ENCODE measurements at places on chromosomes 5 and 9.

DNA sequence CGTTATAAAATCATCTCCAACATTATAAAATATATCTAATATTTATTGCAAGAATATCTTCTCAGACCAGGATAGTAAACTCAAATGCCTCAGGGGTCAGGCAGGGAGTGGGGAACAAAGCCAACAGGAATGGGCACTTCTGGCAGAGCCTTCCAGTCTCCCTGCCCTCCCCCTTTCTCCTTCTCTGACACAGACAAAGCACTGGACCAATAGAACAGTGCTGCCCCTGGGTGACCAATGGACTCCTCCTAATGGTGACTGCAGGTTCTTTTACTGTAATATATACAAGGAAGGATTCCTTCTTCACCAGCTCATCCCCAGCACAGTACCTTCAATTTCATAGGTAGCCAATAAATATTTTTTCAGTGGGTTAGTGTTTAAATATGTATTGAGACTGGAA lies 31.1 kb upstream of the MAMDC2 start:
- no peak overlapping the region for H3K4me3 ChIP-seq
- no peak overlapping the region for H3K27ac ChIP-seq
- H3K4me1 ChIP-seq, result no peaks in the 10 kb centered on the region
- no peak for DNase-seq
- H3K36me3 ChIP-seq, result no peaks in the 10 kb centered on the region

- H3K27me3 ChIP-seq, result no peaks in the 10 kb centered on the region
- no peak overlapping the region for H3K27ac ChIP-seq
- no peak for DNase-seq
- no peaks in the 10 kb centered on the region for H3K4me1 ChIP-seq
Measured at GRCh38 chr5:153130296-153130695, 360.2 kb upstream of the GRIA1 start.

GRCh38 chr9:69564557-69564956 lies 107.6 kb downstream of the APBA1 start:
- peaks cover 3% of the 10 kb centered on the region for H3K27me3 ChIP-seq
- H3K36me3 ChIP-seq, result no peaks in the 10 kb centered on the region
- no peak overlapping the region for H3K4me3 ChIP-seq
- H3K4me1 ChIP-seq, result no peaks in the 10 kb centered on the region
- H3K27ac ChIP-seq, result no peak overlapping the region

- peaks cover 20% of the 10 kb centered on the region for H3K27me3 ChIP-seq
- H3K36me3 ChIP-seq, result no peaks in the 10 kb centered on the region
- DNase-seq, result no peak
- no peak overlapping the region for H3K4me3 ChIP-seq
- H3K27ac ChIP-seq, result no peak overlapping the region
- H3K4me1 ChIP-seq, result peaks cover 1% of the 10 kb centered on the region
Measured at GRCh38 chr5:76204713-76205112, 121.5 kb downstream of the SV2C start.

All from activated CD4-positive, alpha-beta T cell treated with anti-CD3 and anti-CD28 coated beads, Interleukin-2, amount 10 ng/mL, durations not matched to agents 7 days and 5 days (primary cell).